Activated naive CD4-positive, alpha-beta T cell treated with anti-CD3 and anti-CD28 coated beads, Interleukin-2, amount 50 U/mL, for 16 hours (primary cell): ENCODE measurements at places on chromosomes 13 and 19.

GRCh38 chr13:108877300-108877699 is 247.9 kb downstream of the MYO16 start:
- DNase-seq: no peak

GRCh38 chr13:61148691-61149315 is 266.8 kb downstream of the PCDH20 start:
- no peak for DNase-seq

- DNase-seq: no peak
Measured at GRCh38 chr13:60032851-60033250, 130.9 kb downstream of the DIAPH3 start.

GRCh38 chr13:91722267-91722884 is 324.0 kb downstream of the GPC5 start:
- no peak for DNase-seq

GRCh38 chr13:35697186-35697730 is 220.8 kb upstream of the MAB21L1 start:
- no peak for DNase-seq
